ENCODE measurements at places on chromosomes 4 and X.
A peak's percentile ranks its signal among the peaks of the same experiment; 100 is the strongest.

GRCh38 chr4:69936566-69936965 lies 5.7 kb downstream of the CSN1S1 start:
- no peak for DNase-seq

DNA sequence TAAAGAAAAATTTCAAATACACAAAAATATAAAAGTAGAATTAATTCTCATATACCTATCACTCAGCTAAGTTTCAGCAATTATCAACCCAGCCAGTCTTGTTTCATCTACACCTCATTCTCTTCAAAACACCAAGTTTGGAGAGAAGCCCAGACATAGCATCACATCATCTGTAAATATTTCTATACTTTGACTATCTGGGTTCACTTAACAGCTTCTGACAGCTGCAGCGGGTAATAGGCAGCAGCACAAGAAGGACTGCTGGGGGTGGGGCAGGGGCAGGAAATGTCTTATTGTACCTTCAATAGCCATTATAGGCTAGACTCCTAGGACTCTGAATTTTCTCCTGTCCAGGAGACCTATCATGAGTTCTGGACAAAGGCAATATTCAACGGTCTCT lies 54.1 kb downstream of the PHF8 start:
- no peak for DNase-seq

- no peak for DNase-seq
These were observed 15.5 kb downstream of the ZFYVE28 start for GRCh38 chr4:2402941-2403340.

GRCh38 chr4:159009521-159009920 lies 93.4 kb upstream of the RAPGEF2 start:
- no peak for DNase-seq

- DNase-seq = no peak
These were observed 13.1 kb downstream of the CASP3 start for GRCh38 chr4:184636144-184636543.

- no peak for DNase-seq
These were observed 64.1 kb upstream of the TENM3 start for GRCh38 chr4:182179105-182179504.

DNA sequence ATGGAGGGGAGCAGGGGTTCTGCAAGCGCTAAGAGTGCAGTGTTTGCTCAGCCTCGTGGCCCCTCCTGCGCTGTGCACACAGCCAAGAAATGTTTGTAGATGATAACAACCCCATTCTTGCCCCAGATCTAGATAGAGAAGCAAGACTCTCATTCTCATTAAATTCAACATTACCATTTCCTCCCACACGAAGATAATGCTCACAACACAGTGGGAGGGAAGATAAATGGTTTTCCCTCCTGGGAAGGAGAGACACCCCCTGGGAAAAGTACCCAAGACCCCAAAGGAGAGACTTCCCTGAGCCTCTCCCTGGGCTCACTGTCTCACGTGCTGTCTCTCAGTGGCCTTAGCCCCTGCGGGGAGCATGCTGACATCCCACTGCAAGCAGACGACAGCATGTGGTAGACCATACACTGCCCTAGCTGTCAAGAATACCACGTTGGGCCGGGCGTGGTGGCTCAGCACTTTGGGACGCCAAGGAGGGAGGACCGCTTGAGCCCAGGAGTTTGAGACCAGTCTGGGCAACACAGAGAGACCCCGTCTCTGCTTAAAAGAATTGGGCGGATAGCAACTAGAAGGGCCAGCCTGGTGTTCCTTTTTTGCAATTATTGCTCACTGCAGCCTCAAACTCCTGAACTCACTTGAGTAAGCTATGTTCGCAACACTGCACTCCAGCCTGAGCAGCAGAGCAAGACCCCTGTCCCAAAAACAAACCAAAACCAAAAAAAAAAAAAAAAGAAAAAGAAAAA lies 34.9 kb upstream of the IQSEC2 start:
- DNase-seq = no peak

DNA sequence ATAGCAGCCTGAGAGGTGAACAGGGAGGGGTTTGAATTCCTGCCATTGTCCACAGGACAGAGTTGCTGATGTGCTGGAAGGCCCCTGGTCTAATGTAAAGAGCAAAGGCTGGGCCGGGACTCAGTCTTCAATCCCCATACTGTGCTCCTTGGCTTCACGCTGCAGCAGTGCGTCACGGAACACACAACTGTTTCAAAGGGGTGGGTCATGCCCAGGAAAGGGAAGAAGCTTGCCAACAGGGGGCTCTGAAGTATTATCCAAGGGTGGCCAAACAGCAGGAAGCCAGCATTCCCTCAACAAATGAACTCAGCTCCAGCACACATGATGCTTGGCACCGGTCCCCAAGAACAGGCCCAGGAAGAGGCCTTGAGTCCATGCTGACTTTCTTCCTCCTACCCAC lies 122.5 kb downstream of the NFKB1 start:
- DNase-seq = no peak

GRCh38 chr4:6106156-6106555 lies 87.9 kb upstream of the C4orf50 start:
- DNase-seq = no peak

DNA sequence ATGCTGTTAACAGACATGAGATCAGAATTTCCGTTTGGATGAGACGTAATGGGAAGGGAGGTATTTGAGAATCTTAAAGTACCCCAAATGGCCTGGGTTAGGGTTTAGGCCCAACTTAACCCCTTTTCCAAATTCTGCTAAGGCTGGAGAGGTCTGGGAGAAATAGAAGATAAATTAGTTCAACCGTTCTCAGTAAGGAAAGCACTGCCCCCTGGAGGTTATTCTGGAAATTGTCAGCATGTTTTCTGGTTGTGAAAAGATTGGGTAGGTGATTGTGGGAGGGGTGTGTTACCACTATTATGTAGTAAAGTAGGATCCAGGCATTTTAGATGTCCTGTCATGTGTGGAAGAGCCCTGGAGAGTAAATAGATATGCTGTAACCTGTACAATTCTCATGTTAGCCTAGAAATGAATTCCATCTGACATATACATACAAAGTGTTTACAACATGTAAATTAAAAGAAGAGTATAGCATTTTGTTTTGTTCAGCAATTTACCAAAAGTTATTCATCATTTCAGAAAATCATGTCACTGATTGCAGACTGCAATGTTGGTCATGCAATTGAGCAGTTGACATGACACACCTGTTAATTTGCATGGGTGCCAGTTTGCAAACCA lies 26.8 kb upstream of the GRXCR1 start:
- no peak for DNase-seq

GRCh38 chrX:133985164-133985966 lies at the start of gene GPC3:
GPC3 (minus strand) TSS chrX:133985594.
- DNase-seq = peak; percentile 34

DNA sequence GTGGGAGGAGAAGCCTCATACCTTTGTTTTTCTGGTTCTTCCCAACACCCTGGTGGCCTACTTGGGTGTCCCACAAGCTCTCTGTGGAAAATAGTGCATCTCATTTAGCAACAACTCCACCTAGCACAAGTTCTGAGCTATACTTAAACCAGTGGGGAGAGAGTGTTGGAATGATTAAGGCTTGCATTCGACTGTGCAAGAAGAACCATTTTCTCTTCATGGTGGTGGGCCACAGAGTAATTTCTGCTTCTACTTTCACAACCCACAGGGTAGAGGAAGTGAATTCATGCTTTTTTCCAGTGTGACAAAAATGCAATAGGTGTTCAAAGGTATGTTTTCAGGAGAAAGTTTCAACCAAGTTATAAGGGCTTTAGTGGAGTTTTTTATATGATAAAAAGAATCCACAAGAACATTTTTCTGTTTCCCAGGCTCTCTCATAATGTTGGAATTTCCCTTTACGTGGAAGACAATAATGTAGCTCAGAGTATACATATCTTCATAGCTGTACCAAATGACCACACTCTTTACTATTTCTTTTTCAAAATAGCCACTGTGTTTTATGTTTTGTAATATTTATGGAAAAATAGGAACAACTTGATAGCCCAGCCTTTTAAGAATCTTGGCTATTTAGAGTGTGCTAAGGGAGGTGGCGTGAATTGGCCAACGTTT lies 80.3 kb upstream of the HHIP start:
- no peak for DNase-seq

GRCh38 chr4:165378745-165379677 lies at the start of gene CPE:
CPE (plus strand) TSS chr4:165379008; CDS start chr4:165379222, 214 bp downstream.
- peak; percentile 71 for DNase-seq

- DNase-seq = no peak
These were observed 100.3 kb upstream of the USP9X start for GRCh38 chrX:40984962-40985361.

DNA sequence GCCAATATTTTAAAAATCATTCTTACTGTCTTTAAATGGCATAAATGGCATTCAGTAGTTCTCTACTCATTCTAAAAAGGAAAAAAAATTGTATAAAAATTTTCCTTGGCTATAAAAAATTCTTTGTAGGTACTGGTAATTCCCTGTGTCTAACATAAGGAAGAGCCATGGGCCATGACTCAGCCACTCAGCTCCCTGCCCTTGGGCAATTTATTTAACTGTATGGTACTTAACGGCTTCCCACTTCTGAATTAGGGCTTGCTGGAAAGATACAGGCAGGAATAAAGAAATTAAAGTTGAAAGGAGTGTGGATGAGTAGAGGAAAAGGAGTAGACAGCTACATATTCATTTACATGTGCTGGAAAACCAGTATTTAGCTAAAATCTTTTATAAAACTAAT lies 30.6 kb downstream of the ABHD18 start:
- DNase-seq = no peak

DNA sequence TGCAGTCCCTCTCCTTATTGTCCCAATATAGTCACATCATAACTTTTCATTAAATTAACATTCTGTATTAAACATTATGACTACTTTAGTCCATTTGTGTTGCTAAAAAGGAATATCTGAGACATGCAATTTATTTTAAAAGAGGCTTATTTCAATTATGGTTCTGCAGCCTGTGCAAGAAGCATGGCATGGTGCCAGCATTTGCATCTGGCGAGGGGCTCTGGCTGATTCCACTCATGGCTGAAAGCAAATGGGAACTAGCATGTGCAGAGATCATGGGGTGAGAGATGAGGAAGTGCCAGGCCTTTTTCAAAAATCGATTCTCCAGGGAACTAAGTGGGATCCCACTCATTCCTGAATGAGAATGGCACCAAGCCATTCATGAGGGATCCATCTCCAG lies 476.3 kb upstream of the RPS6KA3 start:
- DNase-seq = peak; percentile 50

- DNase-seq = no peak
These were observed 189.3 kb upstream of the ANXA3 start for GRCh38 chr4:78362310-78362709.

- peak; percentile 45 for DNase-seq
These were observed 568 bp downstream of the CHST7 start for GRCh38 chrX:46573892-46574773.
